HuH-7.5 (cell line): ENCODE measurements at places on chromosomes 4 and X.

DNA sequence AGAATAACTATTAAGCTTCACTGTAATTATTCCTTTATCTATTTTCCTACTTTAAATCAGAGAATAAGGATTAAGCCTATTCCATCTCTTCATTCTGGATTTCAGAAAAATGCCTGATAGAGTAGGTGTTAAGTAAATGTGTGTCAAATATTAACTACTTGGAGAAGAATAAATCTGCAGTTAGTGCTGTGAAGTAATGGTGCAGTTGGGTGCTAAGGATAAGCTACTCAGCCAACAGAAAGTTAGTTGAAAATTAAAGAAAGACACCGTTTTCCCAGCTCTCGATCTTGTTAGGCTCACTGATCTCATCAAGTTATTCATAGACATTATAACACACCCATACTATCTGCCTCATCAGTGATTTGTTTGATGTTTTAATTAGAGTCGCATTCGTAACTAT, 7.1 kb downstream of the PF4V1 start:
- no peak for DNase-seq

DNA sequence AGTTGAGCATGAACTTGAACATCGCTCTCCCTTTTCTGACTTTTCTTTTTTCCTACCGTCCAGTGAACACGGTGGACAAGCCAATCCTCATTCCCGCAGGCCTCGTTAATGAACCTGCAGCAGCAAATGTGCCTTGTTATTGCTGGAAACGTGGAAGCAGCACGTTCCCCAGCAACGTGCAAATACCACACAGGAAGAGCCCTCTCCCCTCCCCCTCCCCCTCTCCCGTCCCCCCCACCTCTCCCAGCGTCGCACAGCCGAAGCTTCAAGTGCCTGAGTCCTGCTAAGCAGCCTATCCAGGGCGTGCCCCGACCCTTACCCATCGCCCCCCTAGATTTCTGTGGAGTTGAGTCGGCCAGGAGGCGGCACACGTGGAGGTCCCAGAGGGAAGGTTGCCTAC, 219.9 kb downstream of the BCOR start:
- no peak for DNase-seq

- peak; percentile 17 for DNase-seq
These were observed 1.1 kb downstream of the ZCCHC18 start for GRCh38 chrX:104113222-104113965.

DNA sequence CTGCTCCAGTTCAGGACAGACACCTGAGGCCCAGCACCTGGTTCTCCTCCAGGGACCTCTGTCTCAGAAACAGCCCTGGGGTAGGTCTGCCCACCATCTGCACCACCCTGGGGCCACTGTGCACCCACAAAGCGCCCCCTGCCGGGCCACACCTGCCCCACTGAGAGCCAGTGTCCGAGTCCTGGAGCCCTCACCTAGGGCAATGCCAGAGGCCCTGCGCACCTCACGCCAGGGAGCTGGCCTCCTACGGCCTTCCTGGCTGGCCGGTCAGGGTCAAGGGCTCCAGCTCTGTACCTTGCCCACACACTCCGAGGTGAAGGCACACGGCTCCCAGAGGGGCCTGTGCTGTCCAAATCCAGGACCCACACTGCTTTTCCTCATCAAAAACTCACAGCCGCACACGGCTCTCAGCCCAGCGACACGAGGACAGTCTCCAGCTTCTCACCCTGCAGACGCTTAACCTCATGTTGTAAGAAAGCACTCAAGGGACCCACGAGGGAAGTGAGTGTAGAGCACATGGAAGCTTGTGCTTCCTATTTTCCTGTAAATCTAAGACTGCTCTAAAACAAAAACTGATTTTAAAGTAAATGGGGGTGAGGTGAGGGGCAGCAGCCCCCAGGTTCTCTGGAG, 5.4 kb downstream of the CTBP1 start:
- DNase-seq, result peak; percentile 18

DNA sequence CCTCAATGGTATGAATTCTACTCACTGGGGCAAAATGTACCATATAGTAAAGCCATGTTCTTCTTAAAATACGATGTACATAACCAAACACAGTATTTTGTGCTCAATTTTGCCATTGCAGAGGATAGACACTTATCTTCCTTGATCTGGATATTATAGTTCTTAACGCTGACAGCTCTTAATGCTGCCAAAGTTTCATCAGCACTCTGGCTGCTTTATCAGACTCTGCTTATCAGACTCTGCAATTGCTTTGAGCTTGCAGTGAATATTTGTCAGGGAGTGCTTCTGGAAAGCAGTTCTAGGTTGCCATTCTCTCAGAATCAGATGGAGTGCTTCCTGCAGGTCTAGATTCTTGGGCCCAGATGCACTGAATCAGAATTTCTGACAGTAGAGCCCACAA, 863.1 kb downstream of the CCSER1 start:
- no peak for DNase-seq

DNA sequence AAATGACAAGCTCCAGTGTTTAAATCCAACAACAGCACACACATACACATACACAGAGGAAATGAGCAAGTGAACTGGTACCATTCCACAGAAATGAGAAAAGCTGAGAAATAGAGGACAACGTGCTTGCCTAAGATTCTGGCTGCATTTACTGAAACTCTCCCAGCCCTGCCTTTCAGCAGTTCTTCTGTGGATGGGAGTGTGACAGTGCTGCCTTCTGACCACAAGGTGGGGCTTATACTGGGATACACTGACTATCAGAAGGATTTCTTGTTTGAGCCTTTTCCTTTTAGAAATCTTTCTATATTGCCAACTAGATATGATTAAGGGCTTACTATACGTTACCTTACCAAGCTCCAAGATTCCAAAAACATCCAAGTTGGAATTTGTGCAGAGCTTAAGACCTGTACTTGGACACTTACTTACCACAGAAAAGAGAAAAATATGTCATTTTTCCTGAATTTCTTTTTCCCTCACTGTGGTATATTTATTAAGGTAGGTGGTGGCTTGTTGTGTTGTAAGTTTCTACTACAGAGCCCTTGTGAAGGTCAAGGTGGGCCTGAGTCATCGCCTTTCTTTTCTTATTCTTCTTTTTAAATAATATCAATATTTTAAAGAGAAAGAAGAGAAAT, 10.7 kb upstream of the CXCL8 start:
- peak; percentile 8 for DNase-seq

- no peak for DNase-seq
These were observed 159.5 kb downstream of the UGT8 start for GRCh38 chr4:114758066-114758465.

DNA sequence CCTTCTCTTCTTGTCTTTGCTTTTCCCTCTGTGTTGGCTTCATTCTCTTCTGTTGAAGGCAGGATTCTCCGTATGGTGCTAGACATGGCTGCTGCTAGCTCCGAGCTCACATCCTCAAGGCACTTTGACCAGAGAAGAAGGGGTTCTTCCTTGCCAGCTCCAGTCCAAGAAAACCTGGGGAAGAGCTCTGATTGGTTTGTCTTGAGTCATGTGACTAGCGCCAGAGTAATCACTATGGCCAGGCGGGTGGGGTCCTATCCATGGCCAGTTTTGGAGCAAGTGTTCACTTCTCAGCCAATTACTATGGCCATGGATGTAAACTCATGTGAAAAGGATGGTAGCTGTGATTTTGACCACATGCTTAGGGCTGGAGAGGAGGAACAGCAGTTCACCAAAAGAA, 74.2 kb downstream of the CT47B1 start:
- DNase-seq, result no peak

GRCh38 chr4:88963817-88964216, 93.2 kb downstream of the FAM13A start:
- peak; percentile 16 for DNase-seq

GRCh38 chr4:133537780-133538281, 388.7 kb downstream of the PCDH10 start:
- DNase-seq, result no peak

GRCh38 chr4:185915817-185916216, 103.8 kb upstream of the SORBS2 start:
- no peak for DNase-seq

- peak; percentile 10 for DNase-seq
These were observed 181.6 kb downstream of the LARP7 start for GRCh38 chr4:112818594-112818965.

- DNase-seq, result no peak
These were observed 881 bp downstream of the LRCH2 start for GRCh38 chrX:115232933-115233496.
